ENCODE measurements at places on chromosomes 2 and 18.

DNA sequence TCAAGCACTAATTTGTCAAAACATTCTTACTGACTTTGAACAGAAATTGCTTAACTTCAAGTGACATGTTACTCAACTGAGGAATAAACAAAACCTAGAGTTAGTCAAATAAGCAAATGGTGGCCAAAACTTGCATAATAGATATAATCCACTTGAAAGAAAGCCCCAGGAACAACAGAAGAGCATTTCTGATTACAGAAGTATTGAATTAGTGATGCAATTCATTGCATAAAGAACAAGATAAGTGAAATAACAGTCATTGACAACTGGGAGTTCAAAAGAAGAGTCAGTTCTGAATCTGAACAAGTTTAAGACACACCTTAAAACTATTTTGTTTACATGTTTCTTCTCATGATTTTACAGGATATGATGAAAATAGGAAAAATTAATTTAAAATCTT is 30.8 kb downstream of the COBLL1 start:
- no peak for DNase-seq

DNA sequence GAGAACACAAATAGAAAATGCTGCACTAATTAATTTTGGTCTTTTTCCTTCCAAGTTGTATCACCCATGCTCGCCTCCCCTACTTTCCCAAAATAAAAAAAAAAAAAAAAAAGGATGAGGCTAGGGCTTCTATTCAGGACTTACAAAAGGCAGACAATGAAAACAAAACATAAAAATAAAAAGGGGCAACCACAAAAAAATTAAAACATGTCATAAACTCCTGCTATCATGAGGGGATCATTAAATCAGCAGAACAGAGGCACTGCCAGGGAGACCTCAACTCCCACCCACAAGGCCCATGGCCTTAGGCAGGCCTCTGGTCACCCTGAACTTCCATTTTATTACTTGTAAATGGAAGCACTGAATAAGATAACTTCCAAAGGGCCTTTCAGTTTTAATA is 23.3 kb downstream of the EPB41L3 start:
- no peak for DNase-seq

DNA sequence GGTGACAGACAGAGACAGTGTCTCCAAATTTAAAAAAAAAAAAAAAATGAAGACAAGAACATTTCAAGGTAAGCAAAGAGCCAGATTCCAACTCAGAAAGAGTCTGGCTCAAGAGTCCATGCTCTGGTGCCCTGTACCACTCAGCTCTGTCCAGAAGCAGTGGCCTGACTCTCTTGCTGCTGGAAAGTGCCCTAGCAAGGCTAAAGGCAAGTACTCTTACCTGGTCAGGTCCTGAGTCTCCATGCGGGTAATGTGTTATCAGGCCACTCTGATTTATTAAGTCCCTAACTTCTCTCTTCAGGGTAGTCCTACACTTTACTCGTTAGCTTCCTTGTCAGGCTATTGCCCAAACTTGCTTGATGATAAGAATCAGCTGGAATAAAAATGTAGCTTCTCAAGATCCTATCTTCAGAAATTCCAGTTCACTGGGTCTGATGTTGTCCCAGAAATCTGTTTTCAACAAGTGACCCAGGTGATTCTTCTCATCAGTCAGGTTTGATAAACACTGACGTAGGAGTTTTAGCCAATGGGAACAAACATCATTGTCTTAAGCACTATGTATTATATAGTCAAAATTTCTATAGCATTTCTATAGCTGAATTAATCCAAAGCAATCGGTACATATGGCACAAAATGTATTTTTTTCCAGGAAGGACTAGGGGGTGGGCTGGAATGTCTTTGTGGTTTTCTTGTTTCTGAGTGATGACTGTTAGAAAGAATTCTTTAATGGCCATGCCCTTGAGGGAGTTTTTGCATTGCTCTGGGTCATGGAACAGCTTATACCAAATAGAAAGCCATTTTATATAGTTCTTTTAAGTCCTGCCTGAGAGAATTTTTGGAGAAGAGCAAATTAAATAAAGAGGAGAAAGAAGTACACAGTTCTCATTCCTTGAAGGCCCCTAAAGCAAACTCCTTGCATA is 139.9 kb upstream of the DNMT3A start:
- no peak for DNase-seq

DNA sequence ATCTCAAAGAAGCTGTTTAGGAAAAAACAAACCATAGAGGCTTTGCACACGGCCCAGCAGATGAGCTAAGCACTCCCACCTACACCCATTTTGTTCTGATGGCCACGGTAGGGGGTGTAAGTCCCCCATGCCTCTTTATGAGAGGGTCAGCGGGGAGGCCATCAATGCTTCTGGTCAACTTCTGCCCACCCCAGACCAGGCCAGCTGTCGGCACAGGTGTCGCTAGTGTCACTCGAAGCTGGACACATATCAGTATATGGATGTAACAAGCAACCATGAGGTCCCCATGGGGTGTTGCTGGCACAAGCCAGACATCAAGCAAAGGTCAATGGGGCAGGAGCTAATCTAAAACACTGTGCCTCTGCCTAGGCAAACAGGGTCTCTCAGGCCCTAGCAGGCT is 23.7 kb upstream of the SLC35F6 start:
- DNase-seq = no peak

DNA sequence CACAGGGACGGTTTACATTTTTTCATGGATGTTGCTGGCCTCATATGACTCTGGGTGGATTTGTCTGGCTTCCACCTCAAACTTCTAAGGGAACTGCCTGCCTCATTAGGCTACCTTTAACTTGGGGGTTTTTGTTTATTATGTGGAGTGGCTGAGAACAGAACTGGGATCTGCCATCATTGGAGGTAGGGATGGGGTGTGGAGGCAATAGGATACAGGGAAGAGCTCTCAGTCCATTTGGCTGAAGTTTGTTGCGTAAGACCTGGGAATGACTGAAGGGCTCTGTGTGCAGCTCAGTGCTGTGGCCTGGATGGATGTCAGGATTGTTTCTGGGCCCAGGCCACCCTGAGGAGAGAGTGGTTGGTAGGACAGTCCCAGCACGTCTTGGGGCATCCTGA is 31.2 kb downstream of the ASB1 start:
- no peak for DNase-seq

DNA sequence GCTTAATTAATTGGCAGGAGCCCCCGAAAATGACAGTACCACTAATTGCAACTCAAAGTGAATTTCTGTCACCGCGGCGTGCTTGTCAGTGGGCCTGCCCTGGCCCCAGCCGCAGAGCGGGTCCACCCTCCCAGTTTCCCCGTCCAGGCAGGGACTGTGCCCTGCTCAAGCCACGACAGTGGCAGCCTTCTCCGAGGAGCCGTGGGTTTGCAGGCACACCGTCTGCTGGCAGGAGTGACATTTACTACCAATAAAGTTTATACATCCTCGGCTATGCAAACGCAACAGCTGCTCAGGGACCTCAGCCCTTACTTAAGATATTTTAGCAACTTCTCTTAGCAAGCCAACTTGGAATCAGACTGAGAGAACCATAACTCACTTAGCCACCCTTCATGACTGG is 112.7 kb downstream of the GBX2 start:
- DNase-seq = no peak

DNA sequence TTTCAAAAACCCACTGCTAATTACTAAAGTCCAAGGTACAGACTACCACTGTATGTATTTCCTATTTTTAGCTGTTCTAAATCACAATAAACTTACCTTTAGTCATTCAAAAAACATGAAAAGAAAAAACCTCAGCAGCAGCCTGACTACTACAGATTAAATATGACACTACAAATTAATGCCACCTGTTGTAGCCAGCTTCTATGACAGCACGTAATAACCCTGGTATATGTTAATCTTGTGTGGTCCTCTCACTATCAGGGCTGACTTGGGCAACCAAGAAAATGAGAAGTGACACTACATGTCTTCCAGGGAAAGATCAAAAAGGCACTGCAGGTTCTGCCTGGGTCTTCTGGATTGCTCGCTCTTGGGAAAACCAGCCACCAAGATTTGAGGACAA is 90.6 kb upstream of the FAM124B start:
- no peak for DNase-seq

GRCh38 chr2:38375696-38376345 is 1.3 kb downstream of the ATL2 start:
- no peak for DNase-seq

DNA sequence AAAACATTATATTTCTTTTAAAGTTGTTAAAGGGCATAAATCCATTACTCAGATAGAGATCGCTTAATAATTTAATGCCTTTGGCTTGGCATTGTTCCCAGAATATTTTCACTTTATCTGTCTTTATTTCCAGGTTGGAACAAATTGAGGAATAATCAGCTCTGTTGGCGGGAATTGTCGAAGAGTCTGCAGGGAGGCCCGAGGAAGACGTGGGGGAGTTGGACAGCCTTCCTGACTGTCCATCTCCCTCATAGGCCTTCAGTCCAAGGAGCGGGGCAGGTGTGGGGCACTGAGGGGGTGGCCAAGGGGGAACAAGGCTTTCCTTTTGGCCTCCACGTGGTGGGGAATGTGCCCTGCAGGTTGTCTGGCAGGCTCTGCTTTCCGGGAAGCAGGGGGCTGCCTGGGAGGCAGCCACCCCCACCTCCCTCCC is 179.6 kb downstream of the ZBTB7C start:
- DNase-seq = no peak

DNA sequence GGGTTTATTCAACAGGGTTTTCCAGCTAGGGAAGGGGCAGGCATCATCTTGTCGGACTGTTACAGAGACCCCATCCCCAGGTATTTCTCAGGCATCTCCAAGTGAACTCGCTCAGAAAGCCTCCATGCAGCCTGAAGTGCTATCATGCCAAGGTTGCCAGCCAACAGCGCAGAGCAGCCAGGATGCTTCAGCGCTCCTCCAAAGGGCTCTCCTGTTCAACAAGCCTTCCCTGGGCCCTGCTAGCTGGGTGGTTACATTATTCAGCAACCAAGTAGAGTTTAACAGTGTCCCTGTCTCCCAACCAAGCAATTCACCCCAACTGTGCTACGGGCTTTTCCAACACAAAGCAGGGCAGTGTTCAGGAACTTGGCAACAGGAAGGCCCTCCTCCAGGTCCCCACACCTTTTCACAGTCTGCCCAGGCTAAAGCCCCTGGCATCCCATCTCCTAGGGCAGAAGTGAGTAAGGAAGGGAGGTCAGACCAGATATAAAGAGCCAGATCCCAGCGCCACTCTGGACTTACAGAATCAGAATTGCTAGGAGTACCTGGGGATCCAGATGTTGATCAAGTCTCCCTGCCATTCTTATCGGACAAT is 52.9 kb downstream of the ZBTB7C start:
- DNase-seq = no peak

DNA sequence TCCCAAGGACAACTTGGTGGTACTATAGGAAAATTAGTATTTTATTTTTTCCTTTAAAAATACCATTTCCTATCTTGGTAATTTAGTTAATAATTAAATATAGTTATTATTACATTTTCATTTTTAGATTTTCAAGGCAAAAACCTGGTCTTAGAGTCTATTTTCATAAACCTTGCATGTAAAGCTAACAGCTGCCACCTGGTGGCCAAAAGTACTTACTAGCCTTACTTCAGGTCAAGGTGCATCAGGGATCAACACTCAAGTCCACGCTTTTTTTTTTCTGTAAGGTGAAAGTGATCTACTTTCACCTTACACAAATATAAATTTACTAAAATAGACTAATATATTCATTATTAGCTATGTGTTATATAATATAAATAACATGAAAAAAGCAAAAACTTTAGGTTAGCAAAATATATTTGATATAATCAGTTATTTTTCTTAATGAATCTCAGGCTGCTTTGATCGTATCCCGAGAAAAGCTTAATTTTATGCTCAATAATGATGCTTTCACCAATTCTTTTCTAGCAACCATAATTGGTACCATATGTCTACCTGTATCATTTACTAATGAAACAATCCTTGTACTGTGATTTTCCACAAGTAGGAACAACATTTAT is 62.5 kb downstream of the RELCH start:
- peak; percentile 48 for DNase-seq

GRCh38 chr2:181172676-181173075 is 192.3 kb downstream of the UBE2E3 start:
- DNase-seq = no peak

- no peak for DNase-seq
These were observed 137.3 kb upstream of the PID1 start for GRCh38 chr2:229408356-229408755.

DNA sequence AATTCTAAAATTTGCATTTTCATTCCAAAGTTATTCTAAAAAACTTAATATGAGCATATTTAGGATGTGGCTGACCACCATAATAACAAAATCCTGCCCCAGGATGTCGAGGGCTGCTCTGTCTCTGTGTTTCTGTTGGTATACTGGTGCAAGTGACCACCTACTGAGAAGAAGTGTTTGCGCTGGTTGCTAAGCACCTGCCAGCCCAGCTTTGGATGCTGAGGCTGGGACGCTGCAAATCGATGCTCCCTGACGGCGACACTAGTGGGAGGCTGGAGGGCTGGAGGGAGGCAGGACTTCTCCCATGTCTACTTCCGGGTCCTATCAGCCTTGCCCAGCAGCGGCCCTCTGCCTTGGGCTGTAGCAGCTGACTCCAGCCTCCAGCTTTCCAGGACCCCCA is 45.0 kb downstream of the LAMA1 start:
- no peak for DNase-seq

DNA sequence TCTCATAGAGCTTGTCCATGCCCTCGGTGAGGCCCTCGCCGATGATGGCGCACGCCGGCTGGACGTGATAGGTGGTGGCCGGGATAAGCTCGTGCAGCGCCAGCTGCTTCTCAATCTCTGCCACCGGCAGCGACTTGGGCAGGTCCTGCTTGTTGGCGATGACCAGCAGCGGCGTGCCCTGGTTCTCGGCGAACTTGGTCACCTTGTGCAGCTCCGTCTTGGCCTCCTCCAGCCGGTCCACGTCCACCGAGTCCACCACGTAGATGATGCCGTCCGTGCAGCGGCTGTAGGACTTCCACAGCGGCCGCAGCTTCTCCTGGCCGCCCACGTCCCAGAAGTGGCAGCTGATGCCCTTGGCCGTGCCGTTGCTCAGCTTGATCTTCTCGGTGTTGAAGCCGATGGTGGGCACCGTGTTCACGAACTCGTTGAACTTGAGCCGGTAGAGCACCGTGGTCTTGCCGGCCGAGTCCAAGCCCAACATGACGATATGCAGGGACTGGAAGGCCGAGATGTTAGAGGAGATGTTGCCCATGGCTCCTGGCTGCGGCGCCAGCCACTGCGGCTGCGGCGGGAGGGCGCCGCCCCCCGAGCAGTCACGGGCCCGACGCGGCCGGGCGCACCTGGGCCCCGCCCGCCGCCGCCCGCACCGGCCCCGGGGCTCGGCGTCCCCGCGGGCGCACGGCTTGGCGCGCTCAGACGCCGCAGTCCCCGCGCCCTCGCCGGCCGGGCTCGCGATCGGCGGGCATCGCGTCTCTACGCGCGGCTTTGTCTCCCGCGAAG is 636 bp downstream of the ARL4C start:
- DNase-seq = peak; percentile 46

GRCh38 chr2:232571026-232571474 is 20.6 kb downstream of the EIF4E2 start:
- DNase-seq = no peak
